A549 treated with CpdA at 1 μM for 4 hours (cell line): ENCODE measurements at places on chromosomes 16 and 17. TPM values are rescaled to one million over a fixed set of nuclear protein-coding genes. Genes with fewer than 3 reads are reported as not detected.

Gene LRRC46
- total RNA-seq: 2.7 to 4.1 TPM (median 3.6 TPM) in 5 replicates

Gene SLC5A10
- total RNA-seq: 0.09 to 0.22 TPM (median 0.17 TPM) in 5 replicates

Gene WFIKKN1
- total RNA-seq: 0.13 to 0.23 TPM (median 0.16 TPM) in 4 of 5 replicates, not detected in the other

Gene LRRC37A
- 0.42 to 1.1 TPM (median 0.75 TPM) in 5 replicates for total RNA-seq

Gene RAC3
- 21.3 to 39.5 TPM (median 32.6 TPM) in 5 replicates for total RNA-seq

Gene ARMC7
- total RNA-seq: 17.8 to 22.6 TPM (median 18.7 TPM) in 5 replicates

Gene OR3A2
- not detected in 5 replicates for total RNA-seq

Gene MYO15A
- total RNA-seq: 0.14 to 0.33 TPM (median 0.22 TPM) in 5 replicates

Gene SALL1
- total RNA-seq: 0.07 to 0.24 TPM (median 0.10 TPM) in 5 replicates

Gene MYH13
- total RNA-seq: not detected in 5 replicates

Gene CASKIN2
- 8.6 to 12.2 TPM (median 9.9 TPM) in 5 replicates for total RNA-seq

Gene CCL1
- total RNA-seq: not detected in 5 replicates

Gene TBC1D3E
- not detected in 5 replicates for total RNA-seq

Gene CPHXL2
- total RNA-seq: not detected in 5 replicates

Gene PTRH2
- total RNA-seq: 106 to 123 TPM (median 112 TPM) in 5 replicates

Gene CYGB
- 1.1 to 1.9 TPM (median 1.2 TPM) in 5 replicates for total RNA-seq

Gene PRSS33
- total RNA-seq: 0.03 TPM in 1 of 5 replicates, not detected in the others

Gene SLC5A2
- 0.10 to 0.45 TPM (median 0.31 TPM) in 5 replicates for total RNA-seq

Gene CTRB1
- not detected in 5 replicates for total RNA-seq

Gene HNF1B
- total RNA-seq: 26.3 to 30.4 TPM (median 27.5 TPM) in 5 replicates

Gene TPSG1
- total RNA-seq: 0.08 to 0.16 TPM in 2 of 5 replicates, not detected in the others

Gene DOC2B
- 0.36 to 0.95 TPM (median 0.79 TPM) in 5 replicates for total RNA-seq

Gene OTOA
- total RNA-seq: 0.05 TPM in 2 of 5 replicates, not detected in the others

Gene ALOX12
- total RNA-seq: 0.02 TPM in 1 of 5 replicates, not detected in the others

Gene CLEC19A
- 0.06 to 0.16 TPM (median 0.13 TPM) in 4 of 5 replicates, not detected in the other for total RNA-seq

Gene CRISPLD2
- total RNA-seq: 2.6 to 4.0 TPM (median 3.8 TPM) in 5 replicates

Gene HASPIN
- total RNA-seq: 13.5 to 15.9 TPM (median 14.0 TPM) in 5 replicates

Gene TEKT1
- total RNA-seq: 0.07 to 0.08 TPM in 2 of 5 replicates, not detected in the others

Gene SLX1A
- 7.2 to 24.4 TPM (median 12.9 TPM) in 5 replicates for total RNA-seq

Gene PRR11
- total RNA-seq: 45.6 to 58.7 TPM (median 56.4 TPM) in 5 replicates

Gene NKIRAS2
- total RNA-seq: 45.2 to 51.0 TPM (median 46.7 TPM) in 5 replicates

Gene TNS4
- 67.2 to 109 TPM (median 86.7 TPM) in 5 replicates for total RNA-seq

Gene TBC1D3H
- not detected in 5 replicates for total RNA-seq

Gene BRIP1
- 3.6 to 5.8 TPM (median 4.2 TPM) in 5 replicates for total RNA-seq

Gene RUNDC3A
- 0.53 to 0.94 TPM (median 0.83 TPM) in 5 replicates for total RNA-seq

Gene TMED6
- total RNA-seq: 0.06 TPM in 1 of 5 replicates, not detected in the others

Gene OR1F1
- total RNA-seq: 0.29 to 0.48 TPM (median 0.40 TPM) in 3 of 5 replicates, not detected in the others

Gene ZG16B
- total RNA-seq: 0.55 to 1.0 TPM (median 0.87 TPM) in 5 replicates

Gene MT1F
- total RNA-seq: 7.8 to 18.7 TPM (median 12.3 TPM) in 5 replicates
